SJCRH30 (cell line): ENCODE measurements at places on chromosomes 13 and 19.

DNA sequence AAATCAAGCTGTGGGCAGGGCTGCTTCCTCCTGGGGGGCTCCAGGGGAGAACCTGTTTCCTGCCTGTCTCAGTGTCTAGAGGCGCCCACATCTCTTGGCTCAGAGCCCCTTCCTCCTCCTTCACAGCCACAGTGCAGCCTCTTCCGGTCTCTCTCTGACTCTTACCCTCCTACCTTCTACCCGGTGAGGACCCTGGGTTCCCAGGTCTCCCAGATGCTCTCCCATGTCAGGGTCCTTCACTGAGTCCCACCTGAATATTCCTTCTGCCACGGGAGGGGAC lies 153.1 kb downstream of the KDM4B start:
- no peak for DNase-seq

DNA sequence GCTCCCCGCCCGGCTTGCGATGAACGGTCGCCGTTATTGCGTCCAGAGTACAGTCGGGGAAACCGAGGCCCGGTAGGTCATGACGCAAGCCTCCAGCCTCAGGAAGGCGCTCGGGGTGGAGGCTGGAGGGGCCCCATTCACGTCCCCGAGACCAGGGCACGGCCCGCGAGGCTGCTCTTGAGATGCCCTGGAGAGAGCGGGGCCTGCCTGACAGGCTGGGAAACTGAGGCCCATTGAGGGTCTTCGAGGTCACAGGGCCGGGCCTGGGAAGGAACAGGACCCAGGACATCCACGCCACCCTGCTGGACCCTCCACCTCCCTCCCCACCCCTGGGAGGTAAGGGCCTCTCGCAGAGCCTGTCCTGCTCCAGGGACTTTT lies 367 bp downstream of the NDUFS7 start:
- no peak for DNase-seq

DNA sequence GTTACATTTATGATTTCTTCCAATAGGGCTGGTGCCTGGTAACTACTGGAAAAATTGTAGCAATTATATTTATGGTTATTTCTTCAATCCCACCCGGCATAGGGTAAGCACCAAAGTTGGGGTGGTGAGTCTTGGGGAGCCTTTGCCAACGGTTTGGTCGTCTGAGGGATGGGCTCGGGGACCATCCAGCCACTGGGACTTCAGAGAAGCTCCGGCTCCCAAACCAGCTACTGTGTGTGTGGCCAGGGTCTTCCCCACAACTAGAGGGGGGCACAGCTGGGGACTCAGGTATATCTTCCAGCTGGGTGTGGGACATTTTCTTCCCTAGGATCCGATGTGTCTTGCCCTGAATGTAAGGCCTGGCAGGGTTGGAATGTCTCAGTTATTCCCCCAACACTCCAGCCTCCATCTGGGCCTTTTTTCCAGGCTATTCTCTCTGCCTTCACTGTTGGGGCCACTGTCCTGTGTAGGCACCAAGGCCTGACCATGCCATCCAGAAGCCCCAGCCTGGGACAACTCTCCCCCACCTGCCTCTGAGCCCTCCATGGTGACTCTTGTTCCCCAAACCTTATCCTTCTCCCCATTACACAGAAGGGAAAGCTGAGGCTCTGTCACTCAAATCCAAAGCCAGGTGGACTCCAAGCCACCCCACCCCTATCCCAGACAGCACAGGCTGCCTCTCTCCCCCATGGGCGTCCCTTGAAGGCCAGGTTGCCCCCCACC lies 1.1 kb upstream of the IFI30 start:
- no peak for DNase-seq

DNA sequence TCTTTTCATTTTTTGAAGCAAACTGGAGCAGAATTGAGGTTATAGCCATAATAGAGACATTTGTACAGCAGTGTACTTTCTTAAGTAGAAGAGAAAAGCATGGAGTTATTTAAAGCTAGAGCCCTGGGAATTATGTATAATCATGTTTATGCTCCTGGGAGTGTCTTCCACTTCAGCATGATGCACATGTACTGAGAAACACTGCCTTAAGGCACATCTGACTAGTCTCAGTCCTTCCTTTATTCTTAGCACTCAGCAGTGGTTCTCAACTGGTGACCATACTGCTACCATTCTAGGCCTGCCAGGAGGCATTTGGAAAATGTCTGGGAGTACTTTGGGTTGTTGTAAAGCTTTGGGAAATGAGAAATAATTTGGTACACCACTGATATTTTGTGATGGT lies 45.8 kb downstream of the VWA8 start:
- DNase-seq: no peak

DNA sequence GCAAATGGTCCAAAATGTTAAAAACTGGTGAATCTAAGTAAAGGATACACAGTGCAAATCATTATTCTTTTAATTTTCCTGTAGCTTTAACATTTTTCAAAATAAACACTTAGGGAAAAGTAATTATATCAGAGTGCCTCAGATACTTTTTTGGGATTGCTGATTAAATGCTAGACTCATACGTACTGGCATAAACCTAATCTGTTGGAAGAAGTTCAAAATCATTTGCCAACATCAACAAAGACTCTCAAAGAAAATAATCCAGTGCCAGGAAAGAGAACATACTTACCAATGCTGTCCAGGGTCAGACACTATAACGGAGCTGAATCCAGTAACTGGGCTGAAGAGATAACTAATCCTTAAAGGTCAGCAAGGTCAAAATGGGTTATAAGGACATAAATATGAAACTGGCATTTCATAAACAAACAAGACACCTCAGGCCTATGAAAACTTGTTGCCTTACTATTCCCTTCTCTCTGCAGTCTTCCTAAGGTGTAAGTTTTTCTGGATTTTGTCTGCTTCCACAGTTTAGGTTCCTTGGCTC lies 3.3 kb upstream of the ZNF420 start:
- DNase-seq: no peak

DNA sequence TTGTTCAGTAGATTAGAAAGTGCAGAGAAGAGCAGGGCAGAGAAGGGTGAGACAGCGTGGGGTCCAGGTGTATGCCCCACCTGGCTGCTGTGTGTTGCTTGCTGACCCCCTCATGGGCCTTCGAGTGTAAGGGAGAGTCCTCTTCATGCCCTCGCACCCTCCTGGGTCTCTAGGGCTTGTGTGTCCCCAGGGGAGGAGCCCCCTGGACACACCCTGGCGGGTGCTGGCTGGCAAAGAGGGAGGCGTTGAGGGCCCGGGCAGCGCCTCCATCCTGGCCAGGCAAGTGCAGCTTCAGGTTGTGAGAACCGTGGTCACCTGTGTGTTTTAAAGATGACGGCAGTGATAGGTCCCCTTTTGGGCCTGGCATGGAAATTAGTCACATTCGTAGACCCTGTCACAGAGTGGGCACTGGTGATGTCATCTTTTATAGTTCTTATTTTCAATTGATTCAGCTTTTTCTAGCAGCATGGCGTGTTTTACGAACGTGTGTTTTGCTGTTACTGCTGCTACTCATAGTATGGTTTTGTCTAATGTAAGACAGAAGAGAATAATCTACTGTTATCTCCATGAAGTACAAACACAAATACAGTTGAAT lies 18.7 kb downstream of the TFDP1 start:
- DNase-seq: no peak

DNA sequence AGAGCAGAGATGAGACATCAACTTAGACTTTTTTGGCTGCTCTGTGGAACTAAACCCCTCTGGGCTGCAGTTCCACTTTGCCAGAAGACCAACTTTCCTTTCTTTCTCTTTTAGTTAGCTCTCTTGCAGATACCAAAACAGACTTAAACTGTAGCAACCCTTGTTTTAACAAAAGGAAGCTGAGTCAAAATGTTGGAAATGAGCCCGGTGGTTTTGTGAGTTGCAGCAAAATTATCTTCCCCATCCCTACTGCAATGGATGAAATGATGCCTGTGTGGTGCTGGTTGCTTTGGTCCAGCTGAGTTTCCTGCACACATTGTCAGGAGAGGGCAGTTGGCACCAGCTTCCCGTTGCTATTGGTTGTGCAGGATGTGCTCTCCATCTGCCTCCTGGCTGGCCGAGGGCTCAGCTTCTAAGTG lies 115.3 kb downstream of the LRCH1 start:
- DNase-seq: no peak

DNA sequence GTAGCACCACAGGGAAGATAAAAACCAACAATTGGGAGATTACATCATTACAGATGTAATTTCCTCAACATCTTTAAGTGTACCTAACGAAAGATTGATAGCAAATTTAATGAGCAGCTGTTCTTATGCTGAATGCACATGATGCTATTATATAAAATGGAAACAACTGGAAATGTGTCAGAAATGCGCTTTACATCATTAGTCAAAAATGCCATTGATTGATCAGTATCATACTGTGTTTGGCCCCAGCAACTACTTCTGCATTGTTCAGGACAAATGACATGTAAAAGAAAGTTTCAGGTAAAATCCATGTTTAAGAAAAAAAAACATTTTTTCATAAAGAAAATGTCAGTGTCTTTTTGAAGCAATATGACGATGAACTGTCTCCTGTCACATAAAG lies 625.5 kb upstream of the MIR17HG start:
- DNase-seq: no peak

GRCh38 chr13:85825454-85825853 lies 26.2 kb upstream of the SLITRK6 start:
- DNase-seq: no peak

- DNase-seq: no peak
These were observed 70.5 kb upstream of the CSNK1A1L start for GRCh38 chr13:37175996-37176395.

DNA sequence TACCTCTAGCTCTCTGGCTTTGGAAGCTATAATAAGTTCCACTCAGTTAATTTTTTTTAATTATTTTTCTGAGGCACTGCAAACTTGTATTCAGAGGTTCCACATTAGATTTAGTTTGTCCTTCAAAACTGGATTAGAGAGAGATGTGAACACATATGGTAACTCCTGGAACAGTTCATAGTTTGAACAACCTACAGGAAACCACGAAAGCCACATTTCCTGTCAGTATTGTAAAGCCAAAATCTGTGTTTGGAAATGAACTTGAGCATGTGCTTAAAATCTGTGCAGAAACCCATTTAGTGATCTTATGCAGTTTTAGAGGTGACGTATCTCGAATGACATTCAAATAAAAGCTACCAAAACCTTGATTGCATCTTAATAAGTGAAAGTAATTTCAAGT lies 1952.0 kb downstream of the OLFM4 start:
- peak; percentile 4 for DNase-seq

GRCh38 chr19:17847538-17848366 lies at the start of gene JAK3:
Gene JAK3, minus strand, starts transcription at chr19:17847982. Its CDS starts 3,565 bp downstream, at chr19:17844417.
- no peak for DNase-seq
